Fibroblast of villous mesenchyme (primary cell): ENCODE measurements at places on chromosomes 5 and 9. TPM values are rescaled to one million over a fixed set of nuclear protein-coding genes. Genes with fewer than 3 reads are reported as not detected.

The SLC34A3 gene
- total RNA-seq: under 0.01 TPM in 1 of 2 replicates, not detected in the other

The PLAC8L1 gene
- total RNA-seq: not detected in 2 replicates

The TMEM252 gene
- not detected in 2 replicates for total RNA-seq

The PAEP gene
- not detected in 2 replicates for total RNA-seq

The LRRC19 gene
- total RNA-seq: not detected in 2 replicates

The IFNA13 gene
- not detected in 2 replicates for total RNA-seq

The ORM2 gene
- total RNA-seq: not detected in 2 replicates

The SPATA31E1 gene
- total RNA-seq: not detected in 2 replicates

The GFM2 gene
- 30.6 and 53.5 TPM in 2 replicates for total RNA-seq

The BRINP1 gene
- under 0.01 TPM in 2 replicates for total RNA-seq

The BTNL8 gene
- not detected in 2 replicates for total RNA-seq

The CCDC180 gene
- total RNA-seq: 3.0 and 3.9 TPM in 2 replicates

The EIF4E1B gene
- not detected in 2 replicates for total RNA-seq

The FRRS1L gene
- total RNA-seq: under 0.01 TPM in 1 of 2 replicates, not detected in the other

The SH3RF2 gene
- 0.97 and 2.2 TPM in 2 replicates for total RNA-seq

The SH3TC2 gene
- total RNA-seq: 3.9 and 13.4 TPM in 2 replicates

The NTRK2 gene
- not detected in 2 replicates for total RNA-seq

The DHFR gene
- 15.5 and 29.8 TPM in 2 replicates for total RNA-seq

The IFNB1 gene
- not detected in 2 replicates for total RNA-seq

The KDM3B gene
- total RNA-seq: 45.1 and 51.4 TPM in 2 replicates

The WWC1 gene
- total RNA-seq: 0.32 and 2.2 TPM in 2 replicates

The PFN3 gene
- total RNA-seq: not detected in 2 replicates

The RGMB gene
- total RNA-seq: 94.1 and 101 TPM in 2 replicates

The PRRC1 gene
- total RNA-seq: 96.0 and 99.3 TPM in 2 replicates

The CARD9 gene
- 14.7 and 20.0 TPM in 2 replicates for total RNA-seq

The NAA35 gene
- 20.9 and 28.5 TPM in 2 replicates for total RNA-seq

The KIF2A gene
- total RNA-seq: 58.3 and 69.1 TPM in 2 replicates

The FTMT gene
- not detected in 2 replicates for total RNA-seq

The PCSK5 gene
- total RNA-seq: 1.7 and 2.3 TPM in 2 replicates

The LRRTM2 gene
- total RNA-seq: under 0.01 and 0.32 TPM in 2 replicates

The FAM221B gene
- total RNA-seq: not detected in 2 replicates

The PCDHB16 gene
- under 0.01 and 0.32 TPM in 2 replicates for total RNA-seq

The KIF20A gene
- total RNA-seq: 30.6 and 60.0 TPM in 2 replicates

The YIPF5 gene
- total RNA-seq: 94.4 and 160 TPM in 2 replicates

The SETD9 gene
- 7.3 and 9.3 TPM in 2 replicates for total RNA-seq
